ENCODE measurements at places on chromosomes 5 and 9.
A peak's percentile ranks its signal among the peaks of the same experiment; 100 is the strongest.

GRCh38 chr9:75452512-75452911 lies 364.2 kb downstream of the OSTF1 start:
- DNase-seq, result no peak

DNA sequence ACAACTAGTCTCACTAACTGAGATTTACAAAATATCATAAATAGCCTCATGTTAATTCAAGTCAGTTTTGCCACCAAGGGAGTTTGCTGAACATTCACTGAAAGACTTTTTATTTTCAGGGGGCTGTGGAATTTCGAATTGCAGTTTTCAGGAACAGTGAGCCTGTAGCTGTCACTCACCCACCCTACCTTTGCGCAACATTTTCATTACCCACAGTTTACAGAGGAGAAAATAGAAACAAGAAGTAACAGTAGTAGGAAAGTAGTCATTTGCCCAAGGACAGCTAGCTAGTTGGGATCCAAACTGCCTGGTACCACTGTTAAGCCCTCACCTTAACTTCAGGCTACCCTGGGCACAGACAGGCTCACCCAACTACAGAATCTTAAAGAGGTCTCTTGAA lies 154.1 kb downstream of the ADAMTS12 start:
- DNase-seq, result peak; percentile 34

DNA sequence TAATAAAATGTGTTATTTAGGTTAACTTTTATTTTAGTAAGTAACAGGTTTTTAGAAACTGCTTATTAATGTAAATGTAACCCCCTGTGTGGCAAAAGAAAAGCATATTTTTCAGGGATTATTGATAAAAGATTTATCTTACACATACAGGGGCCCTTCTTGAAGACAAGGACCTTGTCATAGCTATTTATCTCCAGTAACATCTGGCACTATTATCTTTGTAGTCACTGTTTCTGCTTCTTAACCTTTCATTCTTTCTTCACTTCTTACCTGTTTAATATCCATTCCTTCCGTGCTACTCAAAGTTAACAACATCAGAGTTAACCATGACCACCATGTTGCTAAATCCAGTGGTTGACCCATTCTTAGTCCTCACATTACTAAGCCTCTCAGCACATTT lies 117.8 kb upstream of the VCAN start:
- DNase-seq, result peak; percentile 8

DNA sequence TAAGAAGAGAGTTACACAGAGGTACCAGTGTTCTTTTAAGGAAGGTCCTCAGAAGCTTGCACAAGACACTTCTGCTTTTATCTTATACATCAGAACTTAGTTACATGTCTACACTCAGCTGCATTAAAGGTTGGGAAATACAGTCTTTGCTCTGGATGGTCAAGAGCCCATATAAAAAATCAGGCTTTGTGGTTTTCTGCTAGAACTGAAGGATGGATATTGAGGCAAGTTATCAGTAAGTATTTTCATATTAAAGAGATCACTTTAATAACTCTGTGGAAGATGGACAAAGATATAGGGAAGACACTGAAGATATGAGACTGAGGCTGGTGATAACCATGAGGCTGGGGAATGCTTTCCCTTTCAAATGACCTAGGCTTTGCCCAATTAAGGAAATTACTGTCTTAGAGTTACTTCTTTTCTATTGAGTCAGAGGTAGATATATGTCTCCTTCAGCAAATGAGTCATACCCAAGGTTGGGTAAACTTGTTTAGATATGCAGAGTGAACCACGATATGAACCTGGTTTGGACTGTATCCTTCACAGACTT lies 87.0 kb upstream of the TNC start:
- peak; percentile 99 for DNase-seq

GRCh38 chr5:143886651-143887638 lies 75.0 kb downstream of the HMHB1 start:
- DNase-seq, result peak; percentile 26

DNA sequence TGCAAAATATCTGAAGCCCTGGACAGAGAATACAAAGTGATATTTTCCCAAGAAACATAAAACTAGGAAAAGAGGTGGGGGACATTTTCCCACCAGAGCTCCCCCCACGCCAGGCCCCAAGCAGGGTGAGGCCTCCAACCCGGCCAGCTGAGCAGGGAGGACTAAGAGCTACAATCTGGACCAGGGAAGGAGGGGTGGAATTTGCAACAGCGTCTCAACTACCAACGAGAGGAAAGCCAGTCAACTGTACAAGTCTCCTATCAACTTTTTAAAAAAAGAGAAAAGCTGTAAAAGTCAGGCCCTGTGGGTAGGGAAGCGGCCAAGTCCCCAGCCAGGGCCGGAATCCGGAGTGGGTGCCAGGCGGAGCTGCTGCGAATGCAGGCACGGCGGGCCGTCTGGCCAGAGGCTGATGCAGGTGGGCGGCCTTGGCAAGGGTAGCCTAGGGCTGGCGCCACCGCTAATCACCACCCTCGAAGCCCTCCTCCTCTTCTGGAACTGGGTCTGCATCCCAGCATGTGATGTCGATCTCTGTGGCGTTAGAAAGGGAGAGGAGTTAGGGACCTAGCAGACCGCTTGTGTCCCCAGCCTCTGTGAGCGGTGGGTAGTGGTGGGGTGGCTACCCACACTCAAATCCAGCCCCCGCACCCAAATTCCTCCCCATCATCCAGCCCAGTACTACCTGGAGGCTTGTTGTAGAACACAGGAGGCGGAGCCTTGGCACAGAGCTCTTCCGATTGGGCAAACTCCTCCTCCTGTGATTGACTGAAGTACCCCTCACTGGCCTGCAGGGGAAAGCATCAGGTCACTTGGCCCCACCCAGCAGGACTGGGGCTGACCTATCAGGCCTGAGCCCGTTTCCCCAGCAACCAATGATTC lies 10.6 kb downstream of the PRR7 start:
- peak; percentile 98 for DNase-seq

DNA sequence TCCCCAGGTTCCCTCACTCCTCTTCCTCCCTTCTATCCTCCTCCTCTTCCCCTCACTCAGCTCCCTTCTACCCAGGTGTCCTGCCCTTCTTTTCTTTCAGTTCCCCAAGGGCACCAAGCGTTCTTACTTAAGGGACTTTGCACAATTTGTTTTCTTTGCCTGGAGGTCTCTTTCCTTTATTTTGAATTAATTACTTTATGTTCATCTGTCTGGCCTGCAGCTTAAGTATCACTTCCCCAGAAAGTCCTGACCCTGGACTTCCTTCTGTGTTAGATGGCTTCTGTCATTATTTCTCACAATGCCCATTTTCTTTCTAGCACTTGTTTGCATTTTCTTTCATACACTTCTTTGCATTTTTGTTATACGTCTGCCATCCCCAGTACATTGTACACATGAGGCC lies 350.6 kb downstream of the SH3GL2 start:
- no peak for DNase-seq

DNA sequence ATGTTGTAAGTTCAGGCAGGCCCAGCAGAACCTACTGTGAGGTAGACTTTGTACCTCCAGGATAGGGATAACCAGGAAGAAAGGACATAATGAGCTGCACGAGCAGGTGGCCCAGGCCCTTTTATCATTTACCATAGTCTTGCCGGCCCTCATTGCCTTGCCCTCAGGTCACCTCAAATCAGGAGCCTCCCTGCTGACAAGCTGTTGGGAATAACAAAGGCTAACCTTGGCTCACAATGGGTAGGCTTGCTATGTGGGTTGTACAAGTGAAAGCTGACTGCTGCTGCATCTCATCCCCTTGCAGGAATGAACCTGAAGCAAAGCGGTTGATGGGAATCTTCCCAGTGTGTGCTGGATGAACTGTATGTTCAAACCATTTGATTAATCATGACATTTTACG lies 159.5 kb upstream of the ACTBL2 start:
- no peak for DNase-seq

DNA sequence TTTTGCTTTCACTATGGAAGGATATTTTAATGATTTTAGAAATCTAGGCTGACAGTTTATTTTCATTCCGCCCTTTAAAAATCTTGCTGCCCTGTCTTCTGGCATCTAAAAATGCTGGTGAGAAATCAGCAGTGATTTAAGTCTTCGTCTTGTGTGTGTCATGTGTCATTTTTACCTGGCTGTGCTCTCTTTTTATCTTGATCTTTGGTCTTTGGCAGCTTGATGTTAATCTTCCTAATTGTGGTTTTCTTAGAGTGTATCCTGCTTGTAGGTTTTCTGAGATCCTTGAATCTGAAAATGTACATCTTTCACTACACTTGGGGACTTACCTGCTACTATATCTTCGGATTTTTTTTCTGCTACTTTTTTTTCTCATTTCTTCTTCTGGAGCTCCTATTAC lies 11.9 kb upstream of the LPCAT1 start:
- no peak for DNase-seq

DNA sequence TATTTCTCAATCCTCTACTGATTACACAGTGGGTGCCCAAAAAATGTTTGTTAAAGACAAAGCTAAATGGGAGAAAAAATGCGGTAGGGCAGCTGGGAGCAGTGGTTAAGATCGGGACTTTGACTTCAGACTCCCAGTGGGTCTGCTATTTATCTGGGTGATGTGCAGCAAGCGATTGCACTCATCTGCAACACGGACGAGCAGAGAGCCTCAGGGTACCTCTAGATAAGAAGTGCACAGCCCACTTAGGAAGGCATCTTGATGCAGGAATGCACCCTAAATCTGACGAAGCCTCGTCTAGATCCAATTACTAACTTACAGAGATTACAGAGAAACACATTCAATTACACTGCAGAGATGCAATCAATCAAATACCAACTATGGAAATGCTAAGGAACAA lies 4.0 kb downstream of the MAPK9 start:
- DNase-seq, result peak; percentile 23

GRCh38 chr5:175897285-175897684 lies 25.9 kb downstream of the CPLX2 start:
- no peak for DNase-seq

- no peak for DNase-seq
Measured at GRCh38 chr5:54385994-54386393, 69.5 kb upstream of the HSPB3 start.

DNA sequence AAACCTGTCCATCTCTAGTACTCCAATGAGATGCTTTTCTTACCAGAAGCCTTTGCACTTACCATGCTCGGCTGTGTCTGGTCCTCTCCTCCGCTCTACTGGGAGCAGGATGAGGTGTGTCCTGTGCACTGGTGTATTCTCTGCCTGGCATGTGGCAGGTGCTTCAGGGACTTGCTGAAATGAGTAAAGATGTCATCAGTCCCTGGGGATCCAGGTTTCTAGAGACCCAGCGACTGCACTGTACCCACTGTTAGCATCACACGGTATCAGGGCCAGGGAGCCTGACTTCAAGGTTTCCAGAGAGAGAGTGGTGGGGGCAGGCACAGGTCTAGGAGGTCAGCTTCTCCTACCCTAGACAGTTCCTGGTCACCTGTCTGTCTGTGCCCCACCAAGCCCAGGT lies 10.5 kb downstream of the PTTG1 start:
- no peak for DNase-seq

GRCh38 chr9:18632632-18633403 lies 158.9 kb downstream of the ADAMTSL1 start:
- DNase-seq, result peak; percentile 84

GRCh38 chr5:73564018-73564417 lies 1.4 kb downstream of the ANKRA2 start:
- peak; percentile 20 for DNase-seq

DNA sequence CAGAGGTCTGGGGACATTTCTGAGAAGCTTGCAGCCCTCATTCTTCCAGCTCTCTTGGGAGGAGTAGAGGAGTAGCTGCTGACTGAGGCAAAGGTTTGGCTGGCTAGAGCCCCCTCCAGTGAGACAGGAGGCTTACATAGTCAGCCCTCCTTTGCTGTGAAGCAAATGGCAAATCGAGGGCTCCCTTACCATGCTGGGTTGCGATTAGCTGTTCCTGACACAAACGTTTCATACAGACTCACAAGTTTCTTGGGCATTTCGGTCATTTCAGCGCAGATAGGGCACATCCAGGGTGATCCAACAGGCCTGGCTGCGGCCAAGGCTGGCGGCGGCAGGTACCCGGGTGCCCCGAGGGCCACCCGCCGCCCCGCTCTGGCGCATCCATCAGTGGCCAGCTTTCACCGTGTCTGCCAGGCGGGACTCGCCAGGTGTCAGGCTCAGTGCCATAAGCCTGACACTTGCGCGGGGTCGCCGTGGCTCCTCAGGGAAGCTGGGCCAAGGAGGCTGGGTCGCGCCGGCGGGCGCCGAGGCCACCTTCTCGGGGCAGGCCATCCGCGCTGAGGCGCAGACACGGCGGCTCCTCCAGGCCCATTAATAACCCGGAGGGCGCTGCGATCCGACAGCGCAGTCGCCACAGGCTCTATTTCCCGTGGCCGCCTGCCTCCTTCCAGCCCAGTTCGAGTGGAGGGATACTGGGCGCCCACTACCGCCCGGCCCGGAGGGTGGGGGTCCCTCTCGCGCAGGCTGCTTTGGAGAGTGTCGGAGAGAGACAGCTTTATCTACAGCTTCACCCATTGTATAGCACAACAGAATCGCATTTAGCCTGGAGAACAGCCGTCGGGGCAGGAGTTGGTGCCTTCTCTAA lies 9.1 kb downstream of the PRDM6 start:
- no peak for DNase-seq

- DNase-seq, result no peak
Measured at GRCh38 chr5:71982717-71983395, 124.4 kb upstream of the MAP1B start.

DNA sequence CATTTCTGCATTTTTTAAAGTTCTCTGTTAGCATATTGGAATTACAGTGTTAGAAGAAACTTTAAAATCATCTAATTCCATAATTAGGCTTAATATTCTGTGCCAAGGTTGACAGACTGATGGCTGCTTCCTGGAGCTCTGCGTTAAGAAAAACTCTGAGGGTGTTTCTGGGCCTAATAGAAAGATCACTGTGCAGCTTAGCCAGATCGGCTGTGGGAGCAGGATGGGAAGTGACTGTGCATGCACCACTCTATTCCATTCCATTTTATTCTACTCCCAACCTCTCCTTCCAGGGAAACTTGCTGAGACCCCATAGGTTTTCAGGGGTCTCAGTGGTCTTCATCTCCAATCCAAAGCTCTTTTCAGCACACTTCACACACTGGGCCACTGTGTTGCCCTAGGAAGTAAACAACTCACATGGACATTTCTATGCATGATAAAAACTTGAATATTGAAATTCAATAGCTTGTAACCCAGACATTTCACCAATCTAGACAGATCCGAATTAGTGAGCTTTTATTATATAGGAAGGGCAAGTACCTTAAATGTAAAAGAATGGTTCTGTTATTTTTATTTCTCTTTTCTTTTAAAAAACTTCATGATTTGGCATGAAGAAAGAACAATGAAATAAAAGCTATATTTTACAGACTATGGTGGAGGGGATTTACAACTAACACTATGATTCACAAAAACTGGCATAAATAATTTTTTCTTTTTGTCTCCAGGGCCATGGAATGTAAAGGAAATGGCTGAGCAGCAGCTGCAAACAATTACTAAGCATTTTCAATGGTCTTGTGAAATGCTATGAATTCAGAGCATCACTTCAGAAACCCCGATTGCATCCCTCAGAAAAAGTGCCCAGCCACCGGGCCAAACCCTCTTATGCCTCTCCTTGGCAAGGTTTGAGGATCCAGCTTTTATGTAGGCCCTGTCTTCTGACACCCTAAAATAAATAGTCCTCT lies 51.4 kb upstream of the DAB2 start:
- DNase-seq, result peak; percentile 73

DNA sequence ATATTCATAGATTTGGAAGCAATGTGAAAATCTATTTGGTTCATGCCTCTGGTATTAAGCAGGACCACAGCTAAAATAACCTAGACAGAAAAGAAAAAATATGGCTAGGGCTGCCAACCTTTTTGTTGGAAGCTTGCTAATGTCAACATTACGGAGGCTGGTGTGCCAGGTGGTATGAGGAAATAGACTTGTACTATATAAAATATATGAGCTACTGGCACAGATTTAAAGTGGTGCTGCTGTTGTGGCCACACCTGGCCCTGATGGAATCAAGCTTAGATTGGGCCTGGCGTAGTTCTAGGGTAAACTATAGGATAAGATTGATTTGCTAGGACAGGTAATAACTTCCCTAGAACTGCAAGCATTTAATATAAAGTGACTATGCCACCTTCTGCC lies 10.6 kb upstream of the PARP8 start:
- no peak for DNase-seq
